ENCODE measurements at places on chromosomes 1 and 21.
A peak's percentile ranks its signal among the peaks of the same experiment; 100 is the strongest.

GRCh38 chr1:54559771-54560231 lies 11.8 kb downstream of the ACOT11 start:
- DNase-seq: no peak

- DNase-seq: no peak
Measured at GRCh38 chr1:47687631-47688460, 250.0 kb downstream of the FOXD2 start.

- no peak for DNase-seq
Measured at GRCh38 chr21:45472445-45473365, 67.7 kb downstream of the COL18A1 start.

DNA sequence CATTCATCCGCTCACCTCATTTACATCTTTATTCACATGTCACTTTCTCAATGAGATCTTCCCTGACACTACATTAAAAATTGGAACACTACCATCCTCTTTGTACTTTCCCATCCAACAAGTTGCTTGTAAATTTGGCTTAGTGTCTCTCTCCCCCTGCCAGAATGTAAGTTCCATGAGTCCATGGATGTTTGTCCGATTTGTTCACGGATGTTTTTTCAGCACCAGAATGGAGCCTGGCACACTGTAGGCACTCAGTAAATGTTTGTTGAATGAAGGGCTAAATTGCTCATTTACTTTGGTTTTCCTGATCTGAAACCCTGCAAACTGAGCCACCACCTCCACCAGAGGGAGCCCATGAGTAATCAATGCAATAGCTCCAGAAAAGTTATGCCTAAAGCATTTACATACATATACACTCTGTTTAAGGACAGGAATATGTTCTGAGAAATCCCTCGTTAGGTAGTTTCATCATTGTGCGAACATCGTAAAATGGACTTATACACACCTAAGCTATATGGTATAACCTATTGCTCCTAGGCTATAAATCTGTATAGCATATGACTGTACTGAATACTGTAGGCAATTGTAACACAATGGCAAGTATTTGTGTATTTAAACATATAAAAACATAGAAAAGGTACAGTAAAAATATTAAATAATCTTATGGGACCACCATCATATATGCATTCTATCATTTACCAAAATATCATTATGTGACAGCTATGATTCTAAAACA lies 2.8 kb upstream of the EYA3 start:
- peak; percentile 75 for DNase-seq

DNA sequence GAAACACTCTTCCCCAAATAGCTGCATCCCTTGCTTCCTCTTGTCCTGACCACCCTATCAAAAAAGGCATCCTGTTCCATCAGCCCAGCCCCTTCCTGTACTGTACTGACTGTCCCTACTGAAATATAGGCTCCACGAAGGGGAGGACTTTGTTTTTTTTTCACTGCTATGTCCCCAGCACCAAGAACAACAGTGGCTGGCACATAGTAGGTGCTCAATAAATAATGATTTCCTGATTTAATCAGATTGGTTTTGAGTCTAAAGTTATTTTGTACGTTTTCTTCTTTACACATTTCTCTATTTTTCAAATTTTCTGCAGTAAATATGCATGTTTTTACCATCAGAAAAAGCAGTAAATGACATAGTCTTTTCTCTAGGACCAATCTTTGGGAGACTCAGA lies 73.9 kb downstream of the CD58 start:
- DNase-seq: no peak

GRCh38 chr1:211480941-211481545 lies 10.9 kb downstream of the RD3 start:
- no peak for DNase-seq

DNA sequence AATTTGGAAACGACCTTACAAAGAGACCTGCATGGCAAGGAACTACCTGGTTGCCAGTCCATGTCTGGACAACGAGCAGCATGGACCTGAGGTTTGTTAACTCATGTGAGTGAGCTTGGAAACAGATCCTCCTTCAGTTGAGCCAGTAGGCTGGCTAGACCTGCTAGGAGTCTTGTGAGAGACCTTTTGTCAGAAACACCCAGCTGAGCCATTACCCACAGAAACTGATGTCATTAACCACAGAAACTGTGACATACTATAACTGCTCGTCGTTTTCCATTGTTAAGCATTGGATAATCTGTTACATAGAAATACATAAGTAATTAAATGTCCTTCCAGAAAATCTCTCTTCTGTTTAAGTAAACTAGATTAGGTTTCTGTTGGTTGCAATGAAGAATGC lies 211.1 kb upstream of the C21orf91 start:
- no peak for DNase-seq

- DNase-seq: no peak
Measured at GRCh38 chr1:189409774-189410173, 1067.9 kb downstream of the BRINP3 start.

DNA sequence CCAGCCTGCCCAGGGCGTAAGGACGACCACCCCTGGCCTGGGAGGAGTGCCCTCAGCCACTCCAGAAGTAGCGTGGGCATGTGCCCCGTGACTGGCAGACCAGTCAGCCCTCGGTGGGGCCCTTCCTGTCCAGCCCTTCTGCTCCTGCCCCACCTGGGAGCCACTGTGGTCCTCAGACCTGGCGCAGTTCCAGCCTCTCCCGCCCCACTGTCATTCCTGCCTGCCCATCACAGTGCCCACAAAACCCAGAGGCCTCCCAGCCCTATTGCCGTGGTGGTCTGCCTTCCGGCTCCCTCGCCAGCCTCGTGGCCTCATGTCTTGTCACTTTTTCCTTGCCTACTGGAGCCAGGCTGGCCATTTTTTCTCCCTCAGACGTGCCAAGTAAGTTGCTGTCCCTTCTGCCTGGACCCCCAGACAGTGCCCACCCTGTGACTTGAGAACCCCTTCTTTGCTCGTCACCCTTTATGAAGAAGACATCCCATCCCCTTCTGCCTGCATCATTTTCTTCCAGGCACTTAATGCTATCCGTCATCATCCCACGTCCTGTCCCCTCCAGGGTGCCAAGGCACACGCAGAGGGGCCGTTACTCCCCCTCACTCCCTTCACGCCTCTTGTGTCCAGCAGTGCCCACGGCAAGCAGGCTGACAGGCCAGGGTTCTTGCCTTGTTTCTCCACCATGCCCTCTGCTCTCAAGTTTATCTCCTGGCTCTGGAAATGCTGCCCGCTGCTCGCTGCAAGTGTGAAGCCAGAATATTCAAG lies 122.6 kb downstream of the CAMTA1 start:
- no peak for DNase-seq

Data from stimulated activated CD4-positive, alpha-beta T cell treated with anti-CD3 and anti-CD28 coated beads, Interleukin-15, amount 100 ng/mL, for 48 hours (primary cell).